ENCODE measurements at places on chromosomes 3 and 15. TPM values are rescaled to one million over a fixed set of nuclear protein-coding genes. Genes with fewer than 3 reads are reported as not detected.

Gene MINAR1
- total RNA-seq, result 0.79 TPM

Gene RARRES1
- total RNA-seq, result not detected

Gene PLA2G4E
- total RNA-seq, result not detected

Gene LRRN1
- total RNA-seq, result 20.2 TPM

Gene RGMA
- 52.7 TPM for total RNA-seq

Gene DYNLT2B
- 4.7 TPM for total RNA-seq

Gene HGD
- total RNA-seq, result 0.18 TPM

Gene USP8
- total RNA-seq, result 46.3 TPM

Gene CAPN3
- total RNA-seq, result 0.59 TPM

Gene NR2E3
- total RNA-seq, result 8.8 TPM

Gene PLXND1
- total RNA-seq, result 91.1 TPM

Gene FBXL22
- 0.10 TPM for total RNA-seq

Gene MYO5C
- 3.5 TPM for total RNA-seq

All from SJCRH30 (cell line).